ENCODE measurements at places on chromosomes 5 and 9.

GRCh38 chr9:14992081-14992480 lies 81.9 kb upstream of the FREM1 start:
- peak; percentile 36 for DNase-seq

GRCh38 chr5:117955831-117956230 lies 1032.5 kb downstream of the DTWD2 start:
- DNase-seq, result no peak

DNA sequence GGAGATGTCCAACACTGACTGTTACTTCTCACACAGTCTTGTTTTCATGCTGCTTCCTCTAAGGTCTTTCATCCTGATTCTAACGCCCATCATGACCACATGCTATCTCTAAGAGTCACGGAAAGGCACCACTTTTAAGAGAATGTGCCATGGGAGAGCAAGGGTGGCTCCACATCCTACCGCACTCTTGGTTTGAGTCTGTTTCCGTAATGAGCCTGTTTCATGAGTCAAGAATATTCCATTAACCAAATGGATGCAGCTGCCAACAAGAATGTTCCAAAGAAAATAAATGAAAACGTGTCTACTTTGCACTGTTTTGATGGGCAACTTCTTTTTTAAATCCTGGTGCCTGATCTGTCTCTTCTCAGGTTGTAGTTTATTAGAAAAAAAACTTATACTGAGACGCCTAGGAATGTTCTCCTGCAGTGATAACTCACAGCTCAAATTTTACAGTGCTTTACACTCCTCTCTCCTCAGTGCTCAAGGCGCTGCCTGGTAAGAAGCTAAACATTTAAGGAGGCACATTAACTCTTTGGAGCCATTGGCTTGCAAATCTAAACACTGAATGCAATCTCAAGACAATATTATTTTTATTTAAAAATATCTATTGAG lies 124.3 kb downstream of the FGF1 start:
- no peak for DNase-seq

DNA sequence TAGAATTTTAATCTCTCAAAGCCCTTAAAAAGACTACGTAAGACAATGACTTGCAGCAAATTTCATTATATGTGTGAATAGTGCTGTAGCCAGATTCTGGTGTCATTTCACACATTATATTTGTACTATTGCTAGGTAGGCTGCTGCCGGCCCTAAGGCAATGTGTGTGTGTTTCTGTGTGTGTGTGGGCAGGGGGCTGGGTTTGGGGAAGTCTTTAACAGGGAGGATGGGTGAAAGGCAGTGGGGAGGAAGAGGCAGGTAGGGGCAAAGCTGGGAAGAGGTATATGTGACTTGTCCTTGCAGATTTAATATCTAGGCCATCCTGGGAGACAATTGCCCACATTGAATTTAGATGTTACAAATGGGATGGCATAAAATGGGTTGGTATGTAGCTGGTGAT lies 130.8 kb downstream of the MACIR start:
- DNase-seq, result no peak

GRCh38 chr5:147578228-147579024 lies 68.6 kb upstream of the DPYSL3 start:
- DNase-seq, result no peak

GRCh38 chr5:168691891-168692290 lies 112.7 kb upstream of the PANK3 start:
- no peak for DNase-seq

GRCh38 chr5:67032921-67033664 lies 163.5 kb downstream of the CD180 start:
- no peak for DNase-seq

DNA sequence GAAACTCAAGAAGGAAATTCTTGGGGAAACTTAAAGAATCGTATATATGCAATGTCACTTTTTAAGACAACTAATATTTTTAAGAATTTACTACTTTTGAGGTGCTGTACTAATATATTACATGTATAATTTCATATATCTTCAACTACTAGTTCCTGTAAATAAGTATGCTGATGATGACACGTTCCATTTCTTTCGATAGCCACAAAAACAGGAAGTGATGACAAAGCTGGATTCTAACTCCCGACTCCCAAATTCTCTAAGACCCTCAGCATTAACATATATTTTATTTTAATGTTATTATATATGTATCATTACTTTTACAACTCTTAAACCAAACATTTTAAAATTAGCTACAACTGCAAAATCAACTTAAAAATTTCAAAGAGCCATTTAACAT lies 74.8 kb downstream of the STK32A start:
- no peak for DNase-seq

- DNase-seq, result no peak
Measured at GRCh38 chr5:128424646-128425045, 113.4 kb downstream of the FBN2 start.

GRCh38 chr5:160835818-160836528 lies 16.0 kb downstream of the ATP10B start:
- no peak for DNase-seq
